ENCODE measurements at places on chromosomes 7 and 10. TPM values are rescaled to one million over a fixed set of nuclear protein-coding genes. Genes with fewer than 3 reads are reported as not detected.
A peak's percentile ranks its signal among the peaks of the same experiment; 100 is the strongest.

- DNase-seq = no peak
Measured at GRCh38 chr10:75592151-75592787, 160.8 kb downstream of the LRMDA start.

GJD4 gene
- not detected for polyA plus RNA-seq

CRHR2 gene
- not detected for polyA plus RNA-seq

FLNC gene
- 0.38 TPM for polyA plus RNA-seq

TFPI2 gene
- polyA plus RNA-seq = 71.3 TPM

TSPAN15 gene
- 8.6 TPM for polyA plus RNA-seq

MEST gene
- polyA plus RNA-seq = 19.2 TPM

- no peak for DNase-seq
Measured at GRCh38 chr7:132437730-132438129, 138.5 kb downstream of the PLXNA4 start.

DNA sequence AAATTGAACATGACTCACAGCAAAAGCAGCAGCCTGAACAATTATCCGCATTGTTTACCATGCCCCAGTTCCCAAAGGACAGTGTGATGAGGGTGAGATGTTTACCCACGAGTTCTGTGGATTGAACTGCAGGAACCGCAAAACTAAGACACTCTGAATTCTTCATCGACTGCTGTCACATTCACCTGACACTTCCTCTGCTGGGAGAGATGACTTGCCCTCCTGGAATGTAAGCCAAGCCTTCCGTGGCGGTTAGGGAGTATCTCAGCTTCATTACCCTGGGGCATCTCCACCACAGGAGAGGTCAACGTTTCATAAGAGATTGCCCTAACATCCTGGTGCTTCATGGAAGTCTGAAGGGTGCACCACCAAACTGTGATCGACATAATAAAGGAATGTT is 374.6 kb upstream of the ADARB2 start:
- peak; percentile 99 for DNase-seq

GRCh38 chr10:91042069-91042468 is 121.2 kb upstream of the ANKRD1 start:
- no peak for DNase-seq

DNA sequence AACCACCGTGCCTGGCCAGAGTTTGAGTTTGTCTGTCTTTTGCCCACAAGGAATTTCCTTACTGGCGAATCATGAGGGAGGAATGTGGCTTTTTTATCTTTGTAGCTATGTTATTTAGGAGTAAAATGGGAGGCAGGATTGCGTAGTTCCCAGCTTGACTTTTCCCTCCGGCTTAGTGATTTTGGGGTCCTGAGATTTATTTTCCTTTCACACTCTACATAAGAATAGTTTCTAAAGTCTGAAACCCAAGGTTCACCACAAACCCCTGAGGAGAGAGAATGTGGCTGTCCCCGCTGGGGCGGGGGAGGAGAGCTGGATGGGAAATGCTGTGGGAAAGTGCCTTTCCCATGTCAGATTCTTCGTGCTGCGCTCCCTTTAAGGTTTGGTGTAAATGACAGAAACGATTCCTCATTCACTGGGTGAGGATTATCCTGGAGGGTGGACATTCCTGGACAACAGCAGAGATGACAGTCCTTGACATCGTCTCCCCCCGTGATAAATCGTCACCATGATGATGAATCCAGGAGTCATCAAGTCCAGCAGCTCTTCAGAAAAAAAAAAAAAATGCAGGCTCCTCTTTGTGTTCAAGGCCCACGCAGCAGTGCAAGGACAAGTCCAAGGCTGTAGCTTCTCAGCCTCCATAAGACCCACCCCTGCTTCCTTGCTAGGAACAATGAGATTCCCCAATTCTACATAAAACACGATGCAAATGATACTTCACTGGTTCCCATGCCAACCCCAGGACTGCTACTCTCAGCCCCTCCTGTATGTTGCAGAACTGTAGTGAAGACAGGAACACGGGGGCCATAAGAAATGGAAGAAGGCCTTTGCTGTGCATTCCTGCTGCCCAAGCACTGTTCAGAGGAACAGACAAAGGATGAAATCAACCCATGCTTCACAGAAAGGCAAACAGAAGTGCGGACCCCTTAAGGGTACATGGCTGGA is 233.1 kb downstream of the CCDC3 start:
- DNase-seq = no peak

GRCh38 chr10:59675812-59676211 is 33.8 kb downstream of the SLC16A9 start:
- DNase-seq = no peak

- no peak for DNase-seq
Measured at GRCh38 chr10:107496594-107496993, 332.1 kb upstream of the SORCS1 start.

DNA sequence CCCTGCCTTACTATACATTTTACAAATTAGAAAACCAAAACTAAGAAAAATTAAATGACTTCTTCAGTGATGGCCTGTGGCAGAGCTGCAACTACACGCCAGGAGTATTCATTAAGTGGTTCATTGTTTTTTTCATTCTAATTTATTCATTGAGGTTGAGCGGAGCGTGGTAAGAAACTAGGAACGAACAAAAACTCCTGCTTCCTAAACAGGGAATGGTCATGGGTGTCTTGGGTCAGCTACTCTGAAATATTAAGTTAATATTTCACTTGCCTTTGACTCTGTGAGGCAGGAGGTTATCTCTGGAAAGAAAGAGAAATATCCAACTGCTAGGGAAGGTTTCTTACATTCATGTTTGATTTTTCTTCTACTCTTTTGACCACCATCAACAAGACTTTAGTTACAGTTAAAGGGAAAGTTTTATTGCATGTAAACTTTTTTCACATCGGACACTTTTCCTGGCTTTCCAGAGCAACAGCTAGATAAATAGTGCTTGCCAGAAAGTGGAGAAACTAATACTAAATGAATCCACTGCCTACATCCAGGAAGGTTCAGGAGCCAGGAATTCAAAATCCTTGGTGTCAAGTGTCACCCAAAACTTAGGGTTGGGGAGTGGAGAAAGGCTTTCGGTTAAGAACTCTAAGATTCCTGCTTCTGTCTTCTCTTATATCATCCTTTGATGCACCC is 896 bp upstream of the GNG11 start:
- no peak for DNase-seq

DNA sequence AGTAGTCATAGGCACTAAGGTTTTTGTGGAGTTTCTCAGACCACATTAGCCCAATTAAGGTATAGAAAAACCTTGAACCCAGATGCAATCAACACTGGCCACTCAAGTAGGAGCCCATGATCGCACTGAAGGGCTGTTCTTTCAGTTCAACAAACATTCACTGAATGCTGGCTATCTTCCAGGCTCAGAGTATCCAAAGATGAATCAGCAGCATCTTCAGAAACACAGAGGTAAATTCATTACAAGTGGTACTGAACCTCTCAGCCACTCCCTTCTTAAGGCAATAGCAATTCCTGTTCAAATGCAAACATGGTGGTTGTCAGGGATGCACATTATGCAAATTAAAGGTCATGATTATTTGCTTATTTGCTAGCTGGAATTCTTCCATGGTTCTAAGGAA is 17.1 kb downstream of the KCNK18 start:
- DNase-seq = peak; percentile 72

DNA sequence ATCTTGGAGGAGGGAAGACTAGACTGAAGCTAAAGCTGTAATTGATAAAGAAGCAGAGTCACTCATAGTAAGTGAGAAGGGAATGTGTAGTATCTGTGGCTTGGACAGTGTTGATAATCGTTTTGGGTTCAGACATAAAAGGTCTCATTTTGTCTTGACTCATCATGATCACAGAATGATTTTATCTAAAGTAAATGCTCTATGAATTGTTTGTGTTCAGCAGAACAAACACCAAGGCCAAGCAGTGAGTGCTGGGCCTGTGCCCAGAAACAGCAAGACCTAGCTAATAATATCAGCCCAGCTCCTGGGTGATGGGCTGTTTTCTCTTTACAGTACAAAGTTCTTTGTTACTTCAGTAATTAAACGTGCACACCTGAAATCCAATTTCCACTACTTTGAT is 26.7 kb upstream of the CD36 start:
- DNase-seq = no peak

GRCh38 chr10:120539076-120539475 is 82.0 kb downstream of the PLPP4 start:
- no peak for DNase-seq

RBM48 gene
- polyA plus RNA-seq = 5.1 TPM

- DNase-seq = no peak
Measured at GRCh38 chr7:42910306-42910705, 1.6 kb downstream of the C7orf25 start.

GRCh38 chr7:108335269-108335918 is 120.8 kb downstream of the NRCAM start:
- no peak for DNase-seq

- no peak for DNase-seq
Measured at GRCh38 chr7:109131141-109131540, 561.5 kb downstream of the DNAJB9 start.

- no peak for DNase-seq
Measured at GRCh38 chr10:70112071-70112470, 20.6 kb downstream of the AIFM2 start.

NKX6-2 gene
- polyA plus RNA-seq = not detected

DNA sequence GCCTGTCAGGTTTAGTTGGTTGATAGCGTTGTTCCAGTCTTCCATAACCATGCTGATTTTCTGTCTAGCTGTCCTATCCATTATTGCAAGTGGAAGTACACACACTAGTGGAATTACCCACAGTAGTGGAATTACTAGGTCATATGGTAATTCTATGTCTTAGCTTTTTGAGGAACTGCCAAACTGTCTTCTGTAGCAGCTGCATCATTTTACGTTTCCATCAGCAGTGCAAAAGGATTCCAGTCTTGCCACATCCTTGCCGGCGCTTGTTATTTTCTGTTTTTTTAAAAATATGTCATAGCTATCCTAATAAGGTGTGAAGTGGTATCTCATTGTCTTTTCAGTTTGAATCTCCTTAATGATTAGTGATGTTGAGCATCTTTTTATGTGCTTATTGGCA is 17.2 kb upstream of the RHBDD2 start:
- no peak for DNase-seq

GRCh38 chr7:158022601-158023000 is 565.0 kb downstream of the PTPRN2 start:
- DNase-seq = no peak

DNA sequence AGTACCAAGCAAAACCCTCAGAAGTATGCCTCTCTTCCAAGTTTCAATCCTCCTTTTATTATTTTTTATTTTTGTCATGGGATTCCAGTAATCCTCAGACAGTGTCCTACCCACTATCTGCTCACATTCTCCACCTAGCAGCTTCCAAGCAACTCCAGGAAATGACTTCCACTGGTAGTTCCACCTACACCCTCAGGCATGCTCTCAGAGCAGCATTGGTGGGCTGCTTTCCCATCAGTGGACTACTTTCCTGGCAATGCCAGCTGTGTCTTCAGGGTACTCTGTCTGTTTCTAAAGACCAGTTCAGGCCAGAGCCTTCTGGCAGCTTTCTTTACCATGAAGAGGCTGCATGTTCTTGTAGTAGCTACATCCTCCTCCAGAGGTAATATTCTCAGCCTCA is 244.0 kb downstream of the HGF start:
- no peak for DNase-seq

- DNase-seq = no peak
Measured at GRCh38 chr10:77075926-77076325, 561.7 kb downstream of the KCNMA1 start.

GRCh38 chr7:27966219-27966780 is 214.3 kb downstream of the JAZF1 start:
- no peak for DNase-seq

DNA sequence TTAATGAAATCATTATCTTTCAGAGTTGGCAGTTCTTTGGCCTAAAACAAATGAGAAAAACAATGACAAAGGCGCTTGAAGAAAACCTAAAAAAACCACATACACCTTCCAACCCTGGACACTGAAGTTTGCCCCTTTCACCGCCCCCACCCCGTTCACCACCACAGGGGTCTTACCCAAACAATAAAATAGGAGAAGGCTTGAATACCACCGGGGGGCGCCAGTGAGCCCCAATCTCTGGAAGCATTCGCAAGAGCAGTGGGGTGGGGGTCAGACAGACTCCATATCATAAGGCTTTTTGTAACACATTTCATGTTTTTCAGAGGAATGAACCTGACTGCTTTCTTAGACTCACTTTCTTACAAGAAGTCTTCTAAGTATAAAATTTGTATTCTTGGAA is 163.6 kb downstream of the PIP4K2A start:
- DNase-seq = no peak

DNA sequence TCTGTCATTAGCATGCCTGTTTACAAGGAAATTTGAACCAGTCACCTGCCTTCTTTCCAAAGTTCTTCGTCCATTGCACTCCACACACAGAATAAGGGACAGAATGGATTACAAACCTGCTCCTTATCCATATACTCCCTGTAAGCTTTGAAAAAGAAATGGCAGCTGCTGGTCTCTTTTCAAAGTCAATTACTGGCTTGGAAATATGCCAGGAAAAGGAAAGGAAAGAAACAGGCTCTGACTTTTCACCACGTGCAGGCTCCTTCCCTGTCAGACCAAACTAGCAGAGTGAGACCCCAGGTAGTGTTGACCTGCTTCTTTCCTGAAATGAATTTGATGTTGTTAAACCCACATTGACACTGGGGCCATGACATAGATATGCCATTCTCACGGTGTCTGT is 84.5 kb downstream of the LHFPL3 start:
- DNase-seq = no peak

DNA sequence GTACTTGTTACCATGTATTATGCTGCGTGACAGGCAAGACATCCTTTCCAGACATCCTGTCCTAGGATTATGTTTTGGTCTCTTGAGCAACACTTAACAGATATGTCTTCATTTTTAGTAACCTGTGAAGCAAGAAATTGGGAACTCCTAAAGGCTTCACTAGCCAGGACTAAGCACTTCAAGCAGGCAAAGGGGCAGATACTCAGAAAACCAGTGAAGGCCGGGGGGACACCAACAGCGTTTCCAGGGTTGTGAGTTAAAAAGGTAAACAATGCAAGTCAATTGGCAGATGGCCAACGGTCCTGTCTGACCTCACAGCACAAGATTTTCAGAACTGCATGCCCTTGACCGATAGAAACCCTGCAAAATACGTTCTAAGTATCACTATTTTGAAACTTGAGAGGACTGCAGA is 77.6 kb upstream of the SFMBT2 start:
- DNase-seq = no peak
